ENCODE measurements at places on chromosomes 6 and 20. TPM values are rescaled to one million over a fixed set of nuclear protein-coding genes. Genes with fewer than 3 reads are reported as not detected.

KPNA5 gene
- total RNA-seq, result 12.0 TPM

GGT7 gene
- 42.0 TPM for total RNA-seq

PFDN4 gene
- 93.4 TPM for total RNA-seq

CDSN gene
- not detected for total RNA-seq

FILIP1 gene
- total RNA-seq, result not detected

ETV7 gene
- total RNA-seq, result 0.52 TPM

FABP7 gene
- not detected for total RNA-seq

LPIN3 gene
- 32.6 TPM for total RNA-seq

PRKN gene
- total RNA-seq, result not detected

OR2J3 gene
- total RNA-seq, result not detected

KIAA1755 gene
- total RNA-seq, result 0.19 TPM

C6orf15 gene
- not detected for total RNA-seq

GRCh38 chr20:43294031-43294430 is 104.3 kb upstream of the PTPRT start:
- H3K36me3 ChIP-seq, result no peaks in the 10 kb centered on the region
- H3K27me3 ChIP-seq, result no peaks in the 10 kb centered on the region
- H3K27ac ChIP-seq, result no peak overlapping the region
- DNase-seq, result no peak
- H3K4me1 ChIP-seq, result no peaks in the 10 kb centered on the region

- no peak for DNase-seq
- H3K36me3 ChIP-seq, result no peaks in the 10 kb centered on the region
- H3K27ac ChIP-seq, result no peak overlapping the region
- H3K27me3 ChIP-seq, result no peaks in the 10 kb centered on the region
- no peaks in the 10 kb centered on the region for H3K4me1 ChIP-seq
Measured at GRCh38 chr6:110322151-110322873, 35.8 kb downstream of the METTL24 start.

GRCh38 chr6:71474942-71475341 is 186.3 kb downstream of the OGFRL1 start:
- no peak overlapping the region for H3K4me3 ChIP-seq
- H3K36me3 ChIP-seq, result no peaks in the 10 kb centered on the region
- H3K4me1 ChIP-seq, result peaks cover 15% of the 10 kb centered on the region
- no peak overlapping the region for H3K27ac ChIP-seq

- no peak overlapping the region for H3K27ac ChIP-seq
- H3K4me3 ChIP-seq, result no peak overlapping the region
- no peak for DNase-seq
- peaks cover 4% of the 10 kb centered on the region for H3K4me1 ChIP-seq
Measured at GRCh38 chr6:108210556-108210955, 44.7 kb downstream of the NR2E1 start.

DNA sequence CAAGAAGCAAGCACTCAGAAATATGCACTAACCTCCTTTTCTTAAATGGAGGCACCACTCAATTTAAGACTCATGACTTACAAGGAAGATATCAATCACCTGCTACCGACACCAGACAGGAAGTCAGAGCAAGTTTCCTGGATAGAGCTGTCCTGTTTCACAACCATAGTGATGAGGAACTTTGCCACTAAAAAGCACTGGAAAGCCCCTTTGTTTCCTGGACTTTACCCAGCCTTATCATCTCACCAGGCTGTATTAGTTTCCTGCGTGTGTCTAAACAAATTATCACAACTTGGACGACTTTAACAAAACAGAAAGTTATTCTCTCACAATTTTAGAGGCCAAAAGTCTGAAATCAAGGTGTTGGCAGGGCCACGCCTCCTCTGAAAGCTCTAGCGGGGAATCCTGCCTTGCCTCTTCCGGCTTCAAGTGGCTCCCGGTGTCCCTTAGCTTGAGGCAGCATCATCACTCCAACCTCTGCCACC is 253.8 kb upstream of the STXBP5 start:
- no peak overlapping the region for H3K4me3 ChIP-seq
- no peak for DNase-seq
- H3K27me3 ChIP-seq, result no peaks in the 10 kb centered on the region

DNA sequence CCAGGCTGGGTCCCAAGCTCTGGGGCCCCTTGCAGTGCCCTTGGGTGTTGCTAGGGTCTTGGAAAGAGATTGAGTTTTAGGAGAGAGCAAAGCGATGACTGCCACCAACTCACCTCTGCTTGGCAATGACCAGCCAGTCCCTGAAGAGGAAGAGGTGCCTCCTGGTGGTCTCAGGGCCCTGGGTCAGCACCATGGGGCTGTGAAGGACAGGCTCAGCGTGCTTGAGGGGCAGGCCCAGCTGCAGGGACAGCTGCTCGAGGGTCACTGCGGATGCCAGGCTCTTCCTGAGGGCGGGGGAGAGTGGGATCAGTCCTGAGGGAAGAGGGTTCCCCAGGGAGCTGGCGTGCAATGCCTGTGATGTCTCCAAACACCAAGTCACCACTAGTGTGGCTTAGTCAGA is 50.8 kb upstream of the TAGAP start:
- H3K36me3 ChIP-seq, result no peaks in the 10 kb centered on the region
- no peak for DNase-seq
- H3K4me3 ChIP-seq, result no peak overlapping the region
- no peaks in the 10 kb centered on the region for H3K27me3 ChIP-seq
- H3K4me1 ChIP-seq, result no peaks in the 10 kb centered on the region

DNA sequence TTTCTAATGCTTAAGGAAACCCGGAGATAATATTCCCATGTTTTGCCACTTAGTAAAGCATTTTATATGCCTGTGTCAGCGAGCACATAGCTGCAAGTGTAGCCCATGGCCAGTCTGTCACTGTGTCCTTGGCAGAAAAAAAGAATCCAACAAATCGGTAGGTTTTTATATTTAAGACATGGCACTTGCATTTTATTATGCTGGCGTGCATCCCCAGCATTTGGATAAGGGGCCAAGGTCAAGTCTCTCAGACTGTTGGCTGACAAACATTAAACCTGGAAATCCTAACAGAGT is 1.2 kb upstream of the ZNF184 start:
- no peaks in the 10 kb centered on the region for H3K27me3 ChIP-seq
- no peak overlapping the region for H3K27ac ChIP-seq
- H3K4me1 ChIP-seq, result peaks cover 3% of the 10 kb centered on the region
- no peaks in the 10 kb centered on the region for H3K36me3 ChIP-seq
- no peak overlapping the region for H3K4me3 ChIP-seq

DNA sequence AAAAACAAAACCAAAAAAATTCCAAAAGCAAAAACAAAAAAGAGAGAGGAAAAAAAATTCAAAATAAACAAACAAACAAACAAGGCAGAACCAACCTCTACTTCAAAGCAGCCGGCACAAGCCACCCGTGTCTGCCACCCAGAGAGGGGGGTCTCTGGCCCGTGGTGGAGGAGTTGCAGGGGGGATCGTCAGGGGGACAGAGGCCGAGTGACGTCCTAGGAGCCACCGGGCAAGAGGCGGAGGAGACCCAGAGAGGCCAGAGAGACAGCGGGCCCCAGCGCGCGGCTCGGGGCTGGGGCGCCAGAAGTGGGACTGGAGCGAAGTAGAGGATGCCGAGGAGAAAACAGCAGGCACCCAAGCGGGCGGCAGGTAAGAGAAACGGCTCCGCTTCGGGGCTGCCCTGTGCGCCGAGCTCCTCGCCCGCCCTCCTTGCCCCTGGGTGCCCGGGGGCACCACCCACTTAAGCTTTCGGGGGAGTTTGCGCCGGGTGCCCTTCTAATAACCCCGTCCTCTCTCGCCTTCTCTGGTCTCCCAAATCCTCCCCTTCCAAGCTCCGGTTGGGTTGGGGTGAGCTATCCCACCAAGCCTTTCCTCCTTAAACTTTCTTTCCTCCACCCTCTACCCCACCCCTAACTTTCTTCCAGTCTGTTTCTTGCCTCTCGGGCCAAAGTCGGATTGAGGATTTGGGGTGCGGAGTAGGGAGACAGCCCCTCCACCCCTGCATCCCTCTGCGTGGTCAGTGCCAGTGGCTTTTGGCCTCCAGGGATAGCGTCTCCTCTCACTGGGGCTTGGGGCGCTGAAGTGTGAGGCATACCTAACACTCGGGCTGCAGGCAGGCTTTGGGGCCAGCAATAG is 1.0 kb downstream of the TSHZ2 start:
- no peak overlapping the region for H3K27ac ChIP-seq
- H3K36me3 ChIP-seq, result no peaks in the 10 kb centered on the region
- peaks cover 5% of the 10 kb centered on the region for H3K4me1 ChIP-seq
- no peak overlapping the region for H3K4me3 ChIP-seq

GRCh38 chr20:53582574-53583351 is 10.9 kb downstream of the ZNF217 start:
- peaks cover 16% of the 10 kb centered on the region for H3K36me3 ChIP-seq
- H3K27ac ChIP-seq, result peak overlapping the region; percentile 15
- peaks cover 45% of the 10 kb centered on the region for H3K4me1 ChIP-seq
- no peaks in the 10 kb centered on the region for H3K27me3 ChIP-seq

DNA sequence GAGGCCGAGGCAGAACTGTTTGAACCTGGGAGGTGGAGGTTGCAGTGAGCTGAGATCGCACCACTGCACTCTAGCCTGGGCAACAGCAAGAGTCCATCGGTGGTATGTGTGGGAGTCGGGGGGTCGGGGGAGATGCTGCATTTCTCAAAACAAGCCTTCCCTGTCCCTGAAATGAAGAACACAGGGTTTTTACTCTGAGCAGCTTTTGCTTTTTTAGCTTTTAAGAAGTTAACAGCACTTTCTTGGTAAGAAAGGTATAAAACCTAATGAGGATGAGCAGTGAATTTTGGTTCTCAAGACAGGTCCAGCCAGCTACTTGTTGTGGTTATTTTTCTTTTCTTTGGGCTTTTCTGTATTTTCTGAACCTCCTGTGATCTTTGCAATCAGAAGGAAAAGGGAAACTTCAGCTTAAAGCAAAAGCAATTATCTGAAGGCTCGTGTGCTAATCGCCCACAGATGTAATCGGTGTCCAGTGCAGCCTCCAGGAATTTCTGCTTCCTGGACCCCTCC is 3.7 kb downstream of the RPL10A start:
- peak overlapping the region; percentile 35 for H3K27ac ChIP-seq
- H3K4me1 ChIP-seq, result peaks cover 30% of the 10 kb centered on the region
- peaks cover 8% of the 10 kb centered on the region for H3K36me3 ChIP-seq
- H3K4me3 ChIP-seq, result no peak overlapping the region
- H3K27me3 ChIP-seq, result no peaks in the 10 kb centered on the region
- no peak for DNase-seq

GRCh38 chr6:46795816-46796215 is 2.6 kb downstream of the MEP1A start:
- no peak for DNase-seq
- H3K4me3 ChIP-seq, result no peak overlapping the region
- peaks cover 37% of the 10 kb centered on the region for H3K4me1 ChIP-seq
- peaks cover 2% of the 10 kb centered on the region for H3K36me3 ChIP-seq

DNA sequence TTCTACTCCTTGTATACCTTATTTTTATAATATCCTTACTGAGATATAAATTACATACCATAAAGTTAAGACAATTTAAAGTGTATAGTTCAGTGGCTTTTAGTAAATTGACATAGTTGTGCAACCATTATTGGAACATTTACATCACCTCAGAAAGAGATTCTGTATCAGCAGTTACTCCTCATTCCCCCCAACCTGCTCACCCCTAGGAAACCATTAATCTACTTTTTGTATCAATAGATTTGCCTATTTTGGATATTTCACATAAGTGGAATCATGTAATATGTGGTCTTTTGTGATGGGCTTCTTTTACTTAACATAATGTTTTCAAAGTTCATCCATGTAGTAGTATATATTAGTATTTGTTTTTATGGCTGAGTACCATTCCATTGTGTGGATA is 51.3 kb downstream of the CDC5L start:
- H3K27ac ChIP-seq, result no peak overlapping the region
- H3K36me3 ChIP-seq, result no peaks in the 10 kb centered on the region
- DNase-seq, result no peak
- H3K4me3 ChIP-seq, result no peak overlapping the region
- H3K4me1 ChIP-seq, result no peaks in the 10 kb centered on the region

- no peak overlapping the region for H3K4me3 ChIP-seq
- no peaks in the 10 kb centered on the region for H3K36me3 ChIP-seq
Measured at GRCh38 chr20:24450177-24450576, 19.3 kb upstream of the SYNDIG1 start.

- no peak overlapping the region for H3K4me3 ChIP-seq
- H3K36me3 ChIP-seq, result no peaks in the 10 kb centered on the region
- no peaks in the 10 kb centered on the region for H3K27me3 ChIP-seq
- H3K4me1 ChIP-seq, result no peaks in the 10 kb centered on the region
- no peak overlapping the region for H3K27ac ChIP-seq
Measured at GRCh38 chr6:169972101-169972651, 220.8 kb downstream of the ERMARD start.

DNA sequence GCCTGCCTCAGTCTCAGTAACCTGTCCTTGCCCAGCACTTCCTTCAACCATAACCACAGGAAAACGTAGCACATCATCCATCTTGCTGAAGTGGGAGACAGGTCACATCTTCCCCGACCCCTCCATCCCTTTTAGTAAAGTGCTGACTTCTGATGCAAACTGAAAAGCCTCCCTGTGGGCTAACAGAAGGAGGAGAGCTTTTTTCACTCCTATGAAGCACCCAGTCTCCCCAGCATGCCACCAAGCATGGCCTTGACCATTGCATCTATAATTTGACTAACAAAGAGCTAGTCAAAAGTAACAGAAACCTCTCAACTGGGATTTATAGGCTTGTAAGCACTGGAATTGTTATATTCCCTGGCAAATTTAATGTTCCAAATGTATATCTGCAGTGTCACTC is 288.9 kb upstream of the IRAK1BP1 start:
- no peaks in the 10 kb centered on the region for H3K27me3 ChIP-seq

Data from Caco-2 (cell line).